ENCODE measurements at places on chromosomes 2 and 18.
A peak's percentile ranks its signal among the peaks of the same experiment; 100 is the strongest.

DNA sequence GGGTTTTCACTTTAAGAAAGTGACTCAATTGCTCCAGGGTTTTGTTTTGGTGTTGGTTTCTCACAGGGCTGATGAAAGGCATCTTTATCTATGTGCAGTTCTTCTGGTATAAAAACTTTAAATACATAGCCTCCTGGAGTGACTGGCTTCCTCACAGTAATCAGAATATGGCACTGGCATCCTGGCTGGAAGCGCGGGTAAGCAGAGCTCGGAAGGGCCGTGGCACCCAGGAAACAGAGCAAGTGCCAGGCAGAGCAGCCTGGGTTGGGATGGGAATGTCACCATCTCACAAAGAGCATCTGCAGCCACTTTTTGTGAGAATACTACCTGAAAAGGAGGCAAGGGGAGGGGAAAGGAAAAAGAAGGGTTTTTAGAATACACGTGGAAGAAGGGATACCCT lies 534.7 kb downstream of the PLCL1 start:
- DNase-seq, result no peak

DNA sequence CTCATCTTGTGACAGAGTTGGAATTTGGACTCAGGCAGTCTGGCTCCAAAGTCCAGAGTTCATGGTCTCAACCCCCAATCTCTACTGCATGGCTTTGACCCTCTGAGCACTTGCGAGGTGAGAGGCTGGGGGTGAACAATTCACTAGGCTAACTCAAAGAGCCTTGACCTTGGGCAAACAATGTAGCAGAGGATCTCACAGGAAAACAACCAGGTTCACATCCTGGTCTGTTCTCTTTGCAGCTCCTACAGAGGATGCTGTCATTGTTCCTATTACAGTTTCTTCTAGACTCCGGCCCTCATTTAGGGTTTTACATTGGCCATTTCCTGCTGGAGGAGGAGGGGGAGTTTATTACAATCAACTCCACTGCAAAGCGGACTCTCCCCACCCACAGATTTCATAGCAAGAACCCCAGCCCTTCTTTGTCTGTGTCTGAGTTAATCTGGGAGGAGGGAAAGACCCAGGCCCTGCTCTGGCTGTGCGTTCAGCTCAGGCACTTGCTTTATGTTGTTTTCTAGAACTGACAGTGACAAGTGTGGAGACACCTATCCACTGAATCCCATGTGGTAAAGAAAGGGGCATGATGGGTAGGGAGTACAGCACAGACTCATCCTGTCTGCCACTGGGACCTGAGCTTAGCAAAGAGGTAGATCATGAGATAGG lies 101.6 kb downstream of the LBH start:
- DNase-seq, result no peak

- DNase-seq, result no peak
Measured at GRCh38 chr2:70482401-70482800, 71.2 kb downstream of the TGFA start.

DNA sequence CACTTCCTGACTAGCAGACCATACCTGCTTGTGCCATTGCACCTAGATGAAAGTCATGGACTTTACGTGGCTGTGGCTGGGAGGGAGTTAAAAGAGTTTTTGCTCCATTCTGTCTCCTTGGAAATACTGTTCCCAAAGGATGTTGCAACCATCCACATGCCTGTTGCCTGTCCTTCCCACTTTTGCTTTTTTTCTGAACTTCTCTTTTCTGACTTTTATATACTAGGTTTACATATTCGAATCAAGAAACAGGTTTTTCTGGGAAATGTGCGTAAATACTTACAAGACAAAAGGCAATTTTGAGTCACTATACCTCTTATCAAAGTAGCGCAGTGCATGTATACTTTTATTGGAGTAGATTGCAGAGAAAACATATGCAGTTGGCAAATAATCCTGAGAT lies 244.8 kb downstream of the PRKCE start:
- DNase-seq, result no peak

DNA sequence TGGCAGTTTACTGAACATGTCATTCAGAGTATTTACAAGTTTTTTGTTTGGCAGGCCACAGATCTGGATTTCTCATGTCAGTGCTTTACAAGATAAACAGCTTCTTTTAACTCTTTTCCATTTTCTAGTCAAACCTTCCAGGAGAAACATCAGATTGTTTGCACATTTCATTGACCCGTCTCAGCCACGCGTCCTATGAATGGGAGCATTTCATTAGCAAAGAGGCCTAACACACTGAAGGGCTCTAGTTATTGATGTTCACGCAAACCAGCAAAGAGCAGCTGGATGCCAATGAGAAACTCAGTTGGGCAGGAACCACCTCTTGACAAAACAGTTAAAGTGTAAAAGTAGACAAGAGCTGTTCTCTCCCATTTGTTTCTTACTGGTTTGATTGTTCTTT lies 29.2 kb upstream of the MFF start:
- DNase-seq, result no peak

- no peak for DNase-seq
Measured at GRCh38 chr2:207546822-207547221, 17.1 kb downstream of the CREB1 start.

DNA sequence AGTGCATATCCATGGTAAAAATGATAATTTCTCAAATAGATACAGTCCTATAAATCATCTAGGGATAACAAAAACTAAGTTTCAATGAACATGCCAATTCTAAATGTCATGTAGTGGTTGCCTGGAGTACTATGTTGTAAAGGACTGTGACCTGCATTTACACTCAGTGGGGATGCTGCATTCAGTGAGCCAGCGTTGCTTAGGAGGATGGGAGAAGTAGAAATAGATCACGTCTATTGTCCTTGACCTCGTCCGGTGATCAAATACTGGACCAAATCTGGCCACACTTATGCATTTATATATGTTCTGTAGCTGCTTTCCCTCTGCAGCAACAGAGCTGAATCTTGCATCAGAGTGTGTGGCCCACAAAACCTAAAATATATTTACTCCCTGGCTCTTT lies 139.0 kb upstream of the ETAA1 start:
- DNase-seq, result no peak

DNA sequence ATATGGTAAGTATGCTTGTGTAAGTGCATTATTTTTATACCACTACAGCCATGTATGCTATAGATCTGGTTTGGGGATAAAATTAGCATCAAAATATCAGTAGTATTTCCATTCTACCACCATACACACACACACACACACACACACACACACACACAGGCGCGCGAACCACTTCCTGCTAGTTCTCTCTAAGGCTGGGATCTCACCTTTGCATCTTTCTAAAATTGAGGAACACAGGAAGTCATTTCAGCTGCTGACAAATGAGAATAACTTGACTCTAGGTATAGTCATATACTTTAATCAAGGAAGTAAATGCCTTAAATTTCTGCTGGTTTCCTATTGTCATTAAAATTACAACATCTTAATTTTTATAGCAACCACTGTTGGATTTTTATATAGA lies 72.5 kb downstream of the RBM43 start:
- DNase-seq, result no peak

DNA sequence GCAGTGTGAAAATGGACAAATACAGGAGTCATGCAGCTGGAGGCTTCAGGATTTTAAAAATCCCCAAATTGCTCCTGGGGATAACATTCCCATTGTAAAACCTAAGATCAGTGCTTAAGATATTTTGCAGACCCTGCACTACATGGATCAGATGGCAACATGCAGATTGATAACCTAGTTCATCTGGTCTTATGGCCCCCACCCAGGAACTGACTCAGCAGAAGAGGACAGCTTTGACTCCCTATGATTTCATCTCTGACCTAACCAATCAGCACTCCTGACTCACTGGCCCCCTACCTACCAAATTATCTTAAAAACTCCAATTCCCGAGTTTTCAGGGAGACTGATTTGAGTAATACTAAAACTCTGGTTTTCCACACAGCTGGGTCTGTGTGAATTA lies 20.0 kb downstream of the SRBD1 start:
- DNase-seq, result no peak

GRCh38 chr2:9281145-9281544 lies 74.5 kb downstream of the ASAP2 start:
- no peak for DNase-seq

GRCh38 chr18:80044072-80044471 lies 9.8 kb downstream of the RBFA start:
- no peak for DNase-seq

- no peak for DNase-seq
Measured at GRCh38 chr2:108604196-108604595, 69.9 kb downstream of the LIMS1 start.

DNA sequence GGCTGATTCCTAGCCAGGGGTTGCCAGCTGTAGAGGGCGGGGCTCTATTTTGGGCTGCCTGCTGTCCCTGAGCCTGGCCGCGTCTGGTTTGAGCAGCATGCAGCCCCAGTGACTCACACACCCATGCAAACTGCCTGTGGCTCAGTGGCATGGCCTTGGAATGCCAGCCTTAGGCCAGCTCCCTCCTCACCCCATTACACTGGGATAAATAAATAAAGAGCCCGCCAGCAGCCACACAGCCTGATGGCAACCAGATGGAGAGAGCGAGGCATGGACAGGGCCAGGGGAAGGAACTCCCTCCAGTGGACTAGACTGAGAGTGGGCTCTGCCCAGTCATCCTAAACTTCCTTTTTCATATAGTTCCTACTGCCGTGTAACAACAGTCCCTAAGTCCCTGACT lies 18.3 kb downstream of the NHEJ1 start:
- no peak for DNase-seq

DNA sequence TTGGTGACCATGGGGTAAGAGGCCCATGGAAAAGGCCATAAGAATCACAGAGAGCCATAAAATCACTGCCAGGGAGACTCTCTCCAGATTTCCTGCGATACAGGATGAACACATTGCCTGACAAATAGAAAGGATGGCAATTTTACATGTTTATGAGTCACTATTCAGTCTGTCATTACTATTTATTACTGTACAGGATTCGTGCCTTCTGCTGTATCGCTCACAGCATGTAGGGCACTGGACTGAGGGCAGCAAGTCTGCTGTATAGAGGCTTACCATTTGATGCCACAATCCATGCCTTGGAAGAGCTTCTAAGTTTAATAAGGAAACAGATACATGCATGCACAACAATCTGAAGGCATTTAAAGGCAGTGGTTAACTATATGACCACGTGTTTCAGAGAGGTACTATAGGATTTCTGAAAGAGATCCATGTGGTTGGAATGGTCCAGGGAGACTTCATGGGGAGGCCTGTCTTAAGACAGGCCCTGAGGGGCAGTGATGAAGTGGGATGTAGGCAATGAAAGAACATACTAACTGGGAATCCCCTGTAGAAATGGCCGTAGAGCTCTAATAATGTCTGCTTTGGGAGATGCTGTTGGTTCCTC lies 702.4 kb upstream of the RAB6C start:
- DNase-seq, result no peak

- no peak for DNase-seq
Measured at GRCh38 chr18:62664414-62664813, 50.9 kb upstream of the PHLPP1 start.

- DNase-seq, result no peak
Measured at GRCh38 chr18:11880586-11881304, 27.4 kb downstream of the MPPE1 start.

DNA sequence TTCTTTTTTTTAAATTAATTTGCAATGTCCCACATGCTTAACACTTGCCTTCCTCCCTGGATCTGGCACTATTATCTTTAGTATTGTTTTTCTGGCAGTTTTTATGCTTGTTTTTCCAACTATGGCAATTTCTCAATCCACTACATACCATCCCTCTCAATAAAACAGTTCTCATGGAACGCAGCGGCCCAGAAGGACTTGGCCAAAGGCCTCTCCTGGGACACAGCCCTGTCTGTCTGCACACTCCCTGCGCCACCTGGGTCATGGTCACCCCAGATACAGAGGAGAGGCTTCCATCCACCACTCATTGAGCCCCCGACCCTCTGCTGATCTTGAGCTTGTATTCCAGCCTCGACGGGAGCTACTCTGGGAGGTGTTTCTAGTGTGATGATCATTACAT lies 91.2 kb downstream of the TWIST2 start:
- no peak for DNase-seq

GRCh38 chr2:14901737-14902136 lies 269.2 kb downstream of the LRATD1 start:
- DNase-seq, result no peak

DNA sequence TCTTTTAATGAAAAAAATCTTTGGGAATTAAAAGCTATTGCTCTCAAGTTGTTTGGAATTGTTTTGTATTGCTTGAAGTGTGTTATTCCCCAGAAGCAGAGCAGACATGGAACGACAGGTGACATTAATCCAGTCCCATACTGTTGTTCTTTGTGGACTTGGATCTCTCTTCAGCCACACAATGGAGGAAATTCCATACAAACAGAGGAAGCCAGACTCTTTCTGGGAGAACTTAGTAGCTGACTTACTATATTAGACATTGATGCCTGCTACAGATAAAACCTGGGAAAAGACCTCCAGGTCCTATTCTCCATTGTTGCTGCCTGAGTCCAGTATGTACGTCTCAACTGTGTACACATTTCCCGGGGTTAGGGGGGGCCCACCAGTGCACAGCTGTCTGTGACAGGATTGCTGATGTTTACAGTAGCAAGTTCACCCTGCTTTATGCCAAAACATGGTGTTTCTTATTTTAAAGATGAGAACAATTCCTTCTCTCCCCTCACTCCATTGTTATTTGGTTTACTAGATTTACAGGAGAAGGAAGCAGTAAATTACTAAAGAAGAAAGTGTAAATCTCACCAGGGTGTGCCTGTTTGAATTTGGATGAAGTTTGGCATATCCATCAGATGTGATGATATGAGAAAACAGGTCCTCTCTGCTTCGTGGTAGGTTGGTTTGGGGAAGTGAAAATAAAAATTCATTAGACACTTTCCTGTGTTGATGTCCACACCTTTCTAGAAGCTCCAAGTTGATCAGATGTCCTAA lies 142.4 kb upstream of the RBBP8 start:
- DNase-seq, result peak; percentile 27

GRCh38 chr18:9737472-9738121 lies 29.5 kb downstream of the RAB31 start:
- DNase-seq, result no peak

DNA sequence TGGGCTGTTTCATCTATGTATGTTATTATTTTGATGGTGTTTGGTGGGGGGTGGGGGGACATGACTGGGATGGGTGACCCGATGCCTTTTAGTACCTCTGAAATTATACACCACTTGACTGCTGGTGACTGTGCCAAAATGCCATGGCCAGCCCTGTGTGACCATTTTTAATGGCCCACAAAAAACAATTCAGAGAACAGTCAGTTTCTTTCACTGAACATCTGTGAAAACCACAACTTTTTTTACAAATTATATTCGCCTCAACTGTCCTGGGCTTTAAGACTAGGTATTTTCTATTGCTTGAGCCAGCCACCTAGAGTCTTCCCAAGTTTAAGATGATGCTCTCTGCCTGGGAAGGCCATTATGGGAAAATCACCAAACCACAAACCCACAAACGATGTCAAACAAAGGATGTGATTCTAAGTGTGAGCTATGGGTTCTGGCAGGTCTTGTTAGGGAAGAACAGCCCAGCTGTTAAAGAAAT lies 33.9 kb downstream of the FN1 start:
- no peak for DNase-seq

Data from glomerular endothelial cell (primary cell).